ENCODE measurements at places on chromosomes 5 and 9. TPM values are rescaled to one million over a fixed set of nuclear protein-coding genes. Genes with fewer than 3 reads are reported as not detected.

DNA sequence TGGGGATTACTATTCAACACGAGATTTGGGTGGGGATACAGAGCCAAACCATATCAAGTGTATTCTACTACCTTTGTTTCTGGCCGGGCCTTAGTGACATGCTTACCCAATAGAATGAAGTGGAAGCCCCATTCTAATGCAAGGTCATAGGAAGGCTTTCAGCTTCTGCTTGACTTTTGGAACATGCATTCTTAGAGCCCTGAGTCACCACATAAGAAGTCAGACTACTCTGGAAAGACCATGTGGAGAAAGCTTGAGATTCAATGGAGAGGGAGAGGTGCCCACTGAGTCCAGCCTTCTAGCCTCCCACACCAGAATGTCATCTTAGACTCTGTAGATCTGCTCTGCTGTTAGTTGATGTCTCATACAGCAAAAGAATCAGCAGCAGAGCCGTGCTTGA, 155.7 kb upstream of the FBN2 start:
- DNase-seq = no peak

DNA sequence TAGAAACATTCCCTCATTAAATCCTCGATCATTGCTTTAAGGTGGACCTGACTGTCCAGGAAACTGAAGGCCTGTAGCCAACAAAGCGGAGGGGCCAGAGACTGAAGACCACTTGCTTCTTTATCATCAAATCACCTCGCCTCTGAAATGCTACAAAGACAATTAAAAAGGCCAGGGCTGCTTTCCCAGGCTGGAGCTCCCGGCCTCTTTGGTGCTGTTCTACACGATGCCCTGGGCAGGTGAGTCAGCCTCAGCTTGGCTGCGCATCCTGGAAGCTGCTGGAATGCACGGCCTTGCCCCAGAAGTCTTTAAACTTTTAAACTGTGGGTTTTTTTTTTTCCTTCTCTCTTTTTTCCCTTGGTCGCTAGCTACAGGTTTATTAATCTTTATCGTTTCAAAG, 46.5 kb downstream of the SH3PXD2B start:
- no peak for DNase-seq

DNA sequence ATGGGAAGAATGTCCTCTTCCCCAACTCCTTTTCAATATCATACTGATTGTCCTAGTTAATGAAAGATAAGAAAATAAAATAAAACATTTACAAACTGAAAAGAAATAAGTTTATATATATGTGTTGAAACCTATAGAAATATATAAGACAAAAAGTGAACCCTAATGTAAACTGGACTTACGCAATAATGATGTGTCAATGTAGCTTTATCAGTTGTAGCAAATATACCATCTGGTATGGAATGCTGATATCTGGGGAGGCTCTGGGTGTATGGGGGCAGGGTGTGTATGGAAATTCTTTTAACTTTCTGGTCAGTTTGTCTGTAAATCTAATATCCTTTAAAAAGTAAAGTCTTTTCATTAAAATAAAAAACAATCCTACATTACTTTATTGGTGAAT, 603.9 kb downstream of the DMRTA1 start:
- DNase-seq = no peak

GRCh38 chr5:173866243-173866857, 21.8 kb upstream of the CPEB4 start:
- peak; percentile 64 for DNase-seq

- no peak for DNase-seq
Observed at GRCh38 chr9:86721843-86722705, 225.2 kb downstream of the GAS1 start.

FGF10 gene
- total RNA-seq = 1.6 TPM

PCDHGB5 gene
- total RNA-seq = 7.2 TPM

PDZD2 gene
- total RNA-seq = 81.5 TPM

MEF2C gene
- total RNA-seq = 52.3 TPM

RNF208 gene
- 24.8 TPM for total RNA-seq
